ENCODE measurements at places on chromosomes 3 and 15. TPM values are rescaled to one million over a fixed set of nuclear protein-coding genes. Genes with fewer than 3 reads are reported as not detected.

HGD gene
- polyA plus RNA-seq, result not detected

CYP1A1 gene
- not detected for polyA plus RNA-seq

ONECUT1 gene
- not detected for polyA plus RNA-seq

PLD1 gene
- polyA plus RNA-seq, result not detected

DNAH12 gene
- polyA plus RNA-seq, result not detected

ERICH6 gene
- not detected for polyA plus RNA-seq

C3orf52 gene
- 2.1 TPM for polyA plus RNA-seq

GOLGA8O gene
- not detected for polyA plus RNA-seq

TMEM207 gene
- not detected for polyA plus RNA-seq

ZBED2 gene
- 1.8 TPM for polyA plus RNA-seq

ZCWPW2 gene
- 0.67 TPM for polyA plus RNA-seq

GOLGA8J gene
- not detected for polyA plus RNA-seq

AMT gene
- 2.2 TPM for polyA plus RNA-seq

GCSAM gene
- 27.7 TPM for polyA plus RNA-seq

GOLGA8G gene
- polyA plus RNA-seq, result not detected

CHMP2B gene
- polyA plus RNA-seq, result 35.4 TPM

CLDN16 gene
- polyA plus RNA-seq, result not detected

TUSC7 gene
- polyA plus RNA-seq, result not detected

RASGRP1 gene
- polyA plus RNA-seq, result 113 TPM

SUSD5 gene
- polyA plus RNA-seq, result not detected

CPN2 gene
- polyA plus RNA-seq, result not detected

ADAMTS17 gene
- polyA plus RNA-seq, result 5.3 TPM

CCDC39 gene
- not detected for polyA plus RNA-seq

GOLGA8M gene
- polyA plus RNA-seq, result not detected

Measured in naive thymus-derived CD4-positive, alpha-beta T cell (primary cell).